Activated CD4-positive, alpha-beta T cell treated with anti-CD3 and anti-CD28 coated beads, Interleukin-2, amount 50 U/mL, for 24 hours (primary cell): ENCODE measurements at places on chromosomes 11 and 22.

- DNase-seq = no peak
Observed at GRCh38 chr11:7655253-7656217, 17.8 kb downstream of the CYB5R2 start.

DNA sequence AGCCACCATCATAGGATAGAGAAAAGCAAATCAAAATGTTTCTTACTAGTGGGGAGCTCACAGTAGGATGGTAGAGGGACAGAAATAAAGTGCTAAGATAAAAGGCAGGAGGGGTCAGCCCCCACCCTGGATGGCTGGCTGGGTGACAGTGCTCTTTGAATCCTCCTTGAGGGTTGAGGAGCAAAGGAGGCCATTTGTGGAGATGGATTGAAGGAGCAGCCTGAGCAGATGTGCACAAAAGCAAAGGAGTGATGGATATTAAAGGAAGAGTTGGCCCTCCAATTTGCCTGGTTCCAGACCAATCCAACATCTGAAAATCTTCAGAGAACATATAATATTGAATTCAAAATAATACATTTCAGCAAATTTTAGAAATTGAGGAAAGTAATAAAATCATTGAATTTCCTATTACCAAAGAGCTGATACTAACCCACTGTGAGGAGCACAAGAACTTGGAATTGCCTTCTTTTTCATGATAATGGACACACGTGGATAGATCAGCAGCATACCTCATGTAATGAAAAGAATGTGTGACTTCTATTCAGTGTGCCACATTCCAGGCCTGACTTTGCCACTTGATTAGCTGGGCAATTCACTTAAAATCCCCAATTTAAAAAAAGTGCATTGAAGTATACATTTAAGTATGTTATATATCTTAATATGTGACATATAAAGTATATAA is 287.0 kb downstream of the FAT3 start:
- no peak for DNase-seq

- no peak for DNase-seq
Observed at GRCh38 chr11:130064596-130064995, 5.1 kb upstream of the APLP2 start.

- DNase-seq = no peak
Observed at GRCh38 chr11:133867456-133867855, 22.1 kb upstream of the SPATA19 start.

- no peak for DNase-seq
Observed at GRCh38 chr22:40039482-40040115, 44.8 kb downstream of the FAM83F start.

DNA sequence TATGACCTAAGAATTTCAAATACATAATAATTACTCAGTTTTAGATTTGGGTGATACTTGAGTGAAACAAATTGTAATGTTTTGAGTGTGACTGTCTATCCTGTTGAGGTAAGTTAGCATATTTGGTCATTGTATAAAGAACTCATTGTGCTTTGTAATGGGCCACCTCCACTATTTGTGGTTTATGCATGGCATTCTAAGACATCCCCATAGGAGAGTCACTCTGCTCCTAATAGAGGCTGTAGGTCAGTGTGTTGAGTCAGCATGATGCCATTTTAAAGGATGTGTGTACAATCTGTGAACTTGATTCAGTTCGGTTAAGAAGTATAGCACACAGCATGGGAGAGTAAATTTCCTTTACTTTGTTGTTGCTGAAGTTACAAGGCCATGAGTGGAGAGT is 1112.4 kb downstream of the JRKL start:
- DNase-seq = no peak

GRCh38 chr11:24609192-24610119 is 112.6 kb downstream of the LUZP2 start:
- DNase-seq = no peak
